GM04503 (cell line): ENCODE measurements at places on chromosomes 1 and 21.
A peak's percentile ranks its signal among the peaks of the same experiment; 100 is the strongest.

GRCh38 chr1:54989968-54990810, 8.5 kb upstream of the BSND start:
- no peak for DNase-seq

DNA sequence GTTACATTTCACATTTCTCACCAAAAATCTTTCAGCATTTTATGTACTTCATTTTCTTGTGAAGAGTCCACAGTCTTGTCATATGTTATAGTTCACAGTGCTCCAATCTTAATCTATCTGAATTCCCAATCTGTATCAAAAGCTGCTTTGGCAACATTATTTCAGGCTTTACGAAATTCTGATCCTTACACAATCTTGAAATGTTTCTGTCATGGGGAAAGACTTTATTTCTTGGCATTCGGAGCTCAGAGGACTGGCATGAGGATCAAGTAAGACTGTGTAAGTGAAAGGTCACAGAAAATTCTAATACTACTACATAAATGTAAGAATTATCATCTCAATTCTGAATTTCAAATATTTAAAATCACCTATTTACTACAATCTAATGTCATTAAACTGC, 2.0 kb downstream of the USP33 start:
- DNase-seq, result peak; percentile 59

- no peak for DNase-seq
Measured at GRCh38 chr1:60129911-60130310, 56.3 kb upstream of the C1orf87 start.

GRCh38 chr1:182803846-182804245, 14.3 kb downstream of the NPL start:
- no peak for DNase-seq

- peak; percentile 27 for DNase-seq
Measured at GRCh38 chr1:83929184-83929583, 69.7 kb downstream of the TTLL7 start.

DNA sequence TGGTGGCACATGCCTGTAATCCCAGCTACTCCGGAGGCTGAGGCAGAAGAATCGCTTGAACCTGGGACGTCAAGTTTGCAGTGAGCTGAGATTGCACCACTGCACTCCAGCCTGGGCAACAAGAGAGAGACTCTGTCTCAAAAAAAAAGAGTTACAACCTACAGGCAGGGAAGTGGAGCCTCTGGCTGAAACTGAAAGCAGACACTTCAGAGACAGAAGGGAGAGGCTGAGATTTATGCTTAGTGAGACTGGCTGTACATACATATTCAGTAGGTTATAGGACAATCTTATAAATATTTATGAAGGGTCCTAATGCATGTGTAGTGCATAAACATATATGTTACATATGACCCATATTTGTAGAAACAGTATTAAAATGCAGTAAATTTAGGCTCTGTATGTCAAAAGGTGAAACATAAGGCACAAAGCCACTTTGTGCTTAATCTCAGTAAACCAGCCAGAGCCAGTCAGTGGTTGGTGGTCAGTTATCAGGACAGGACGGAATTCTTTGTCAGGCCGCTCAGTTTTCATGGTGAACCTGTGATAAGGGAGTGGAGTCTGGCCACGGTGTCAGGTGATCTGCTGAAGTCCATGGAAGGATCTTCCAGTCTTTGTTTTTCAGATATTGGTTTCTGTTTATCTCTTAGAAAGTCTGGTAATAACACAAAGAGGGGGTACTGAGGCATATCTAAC, 13.7 kb downstream of the RHEX start:
- DNase-seq, result no peak

GRCh38 chr1:8104278-8105236, 78.4 kb upstream of the ERRFI1 start:
- no peak for DNase-seq

- no peak for DNase-seq
Measured at GRCh38 chr1:54623216-54624007, at the start of gene FAM151A. Gene FAM151A, minus strand, starts transcription at chr1:54623525. Its CDS starts 130 bp downstream, at chr1:54623395.

- no peak for DNase-seq
Measured at GRCh38 chr1:59674595-59674994, 140.2 kb upstream of the HOOK1 start.

DNA sequence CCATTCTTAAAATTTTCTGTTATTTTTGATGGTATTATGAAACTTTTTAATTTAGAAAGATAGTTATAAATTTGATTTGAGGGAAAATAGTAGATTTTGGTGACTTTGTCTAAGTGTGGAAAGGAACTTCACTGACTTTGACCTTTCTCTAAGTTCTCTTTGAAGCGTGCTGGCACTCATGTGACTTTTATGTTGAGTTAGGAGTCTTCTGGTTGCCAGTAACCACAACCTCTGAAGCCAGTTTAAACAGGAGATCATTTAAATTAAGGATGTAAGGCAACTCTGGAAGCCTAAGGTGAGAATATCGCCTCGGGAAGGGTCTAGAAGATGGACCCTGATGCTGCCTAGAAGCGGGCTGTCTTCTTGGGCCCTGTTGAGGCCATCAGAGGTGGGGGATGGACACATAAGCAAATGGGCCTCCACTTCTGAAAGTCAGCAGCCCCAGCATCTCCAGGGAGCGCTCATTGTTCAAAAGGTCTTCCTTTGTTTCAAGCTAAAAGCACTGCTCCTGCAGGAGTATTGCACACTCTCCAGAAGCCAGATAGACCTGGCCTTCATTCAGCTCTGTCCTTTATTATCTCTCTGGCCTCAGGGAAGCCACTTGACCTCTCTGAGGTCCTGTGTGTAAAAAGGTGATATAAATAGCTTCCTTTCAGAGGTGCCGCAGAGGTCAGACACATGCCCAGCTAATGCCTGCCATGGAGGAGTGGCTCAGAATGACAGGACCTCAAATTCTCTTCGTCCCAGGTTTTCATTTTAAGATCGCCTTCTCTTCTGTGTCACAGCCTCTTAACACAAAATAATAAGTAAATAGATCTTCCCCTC, 5.1 kb upstream of the RCAN1 start:
- no peak for DNase-seq

DNA sequence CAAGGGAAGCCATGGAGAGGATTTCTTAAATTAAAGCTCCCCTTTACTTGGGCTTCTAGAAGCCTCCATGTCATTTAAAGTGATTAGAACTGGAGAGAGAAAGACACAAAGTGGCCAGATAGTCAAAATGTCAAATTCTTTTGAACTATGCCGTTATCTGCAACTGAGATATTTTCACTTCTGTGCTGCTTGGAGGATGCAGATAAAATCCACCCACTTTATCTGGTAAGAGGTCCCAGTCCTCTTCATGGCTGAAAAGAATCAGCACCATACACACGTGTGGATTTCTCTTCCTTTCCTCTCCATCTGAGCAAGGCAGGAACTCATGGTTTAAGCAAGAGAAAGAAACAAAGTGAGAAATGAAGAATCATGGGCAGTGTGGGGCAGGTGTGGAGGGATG, 276.9 kb upstream of the RUNX1 start:
- no peak for DNase-seq

GRCh38 chr1:167428395-167428794, 89.9 kb downstream of the CD247 start:
- peak; percentile 54 for DNase-seq

DNA sequence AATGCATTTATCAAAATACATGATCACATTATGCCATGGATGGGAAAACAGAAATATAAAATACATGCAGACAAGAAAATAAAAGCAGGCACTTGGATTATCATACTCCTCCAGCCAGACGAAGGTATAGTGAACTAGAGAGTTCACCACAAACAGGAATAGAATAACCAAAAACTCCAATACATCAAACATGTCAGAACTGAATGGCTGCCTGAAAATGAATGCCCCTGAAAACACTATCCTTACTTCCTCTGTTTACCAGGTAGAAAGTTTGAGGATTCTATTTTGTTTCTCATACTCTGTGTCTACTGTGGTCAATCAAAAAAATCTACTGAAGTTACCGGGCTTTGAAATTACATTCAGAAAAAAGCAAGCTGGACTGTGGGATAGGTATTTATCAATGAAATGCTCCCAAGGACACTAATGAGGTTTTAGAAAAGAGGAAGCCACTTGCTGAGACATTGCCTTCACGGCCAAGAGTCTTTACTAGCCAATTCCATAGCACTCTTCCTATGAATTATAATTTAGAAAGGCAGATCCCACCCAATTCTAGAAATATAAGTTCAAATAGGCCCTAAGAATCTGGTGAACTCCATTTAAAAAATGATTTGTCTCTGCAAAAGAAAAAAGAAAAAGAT, 197.7 kb downstream of the SMYD3 start:
- DNase-seq, result no peak

- DNase-seq, result peak; percentile 60
Measured at GRCh38 chr1:198623752-198624647, 14.8 kb upstream of the PTPRC start.

DNA sequence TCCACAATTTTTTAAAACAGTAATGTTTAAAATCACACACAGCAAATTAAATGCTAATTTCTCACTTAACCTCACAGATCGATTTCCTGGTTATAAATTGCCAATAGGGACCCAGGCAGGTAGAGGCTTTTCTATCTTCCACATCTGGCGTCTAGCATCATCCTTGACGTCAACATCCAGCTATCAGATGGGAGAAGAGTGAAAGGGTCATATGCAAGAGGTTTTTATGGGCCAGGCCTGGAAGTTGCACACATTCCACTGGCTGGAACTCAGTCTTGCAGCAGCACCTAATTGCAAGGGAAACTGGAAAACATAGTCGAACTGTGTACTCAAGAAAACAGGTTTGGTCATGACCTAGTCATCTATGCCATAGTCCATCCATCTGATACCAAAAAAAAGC, 6.0 kb upstream of the EEIG2 start:
- no peak for DNase-seq

DNA sequence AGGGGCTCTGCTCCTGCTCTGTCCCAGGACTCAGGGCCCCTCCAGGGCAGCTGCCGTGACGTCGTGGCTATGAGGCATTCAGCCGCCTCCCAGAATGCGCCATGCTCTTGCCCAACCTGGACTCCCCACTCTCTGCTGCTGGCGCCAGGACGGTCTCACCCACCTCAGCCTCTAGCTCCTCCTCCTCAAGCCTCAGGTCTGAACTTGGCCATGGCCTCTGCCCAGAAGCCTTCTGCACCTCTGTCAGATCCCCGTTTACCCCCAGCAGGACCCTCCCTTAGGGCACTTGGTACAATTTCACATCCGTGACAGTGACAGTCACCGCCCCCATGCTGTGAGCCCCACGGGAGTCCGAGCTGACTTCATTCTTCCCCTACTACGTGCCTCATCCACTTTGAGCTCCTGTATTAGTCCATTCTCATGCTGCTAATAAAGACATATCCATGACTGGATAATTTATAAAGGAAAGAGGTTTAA, 4.9 kb downstream of the CSTB start:
- DNase-seq, result no peak

DNA sequence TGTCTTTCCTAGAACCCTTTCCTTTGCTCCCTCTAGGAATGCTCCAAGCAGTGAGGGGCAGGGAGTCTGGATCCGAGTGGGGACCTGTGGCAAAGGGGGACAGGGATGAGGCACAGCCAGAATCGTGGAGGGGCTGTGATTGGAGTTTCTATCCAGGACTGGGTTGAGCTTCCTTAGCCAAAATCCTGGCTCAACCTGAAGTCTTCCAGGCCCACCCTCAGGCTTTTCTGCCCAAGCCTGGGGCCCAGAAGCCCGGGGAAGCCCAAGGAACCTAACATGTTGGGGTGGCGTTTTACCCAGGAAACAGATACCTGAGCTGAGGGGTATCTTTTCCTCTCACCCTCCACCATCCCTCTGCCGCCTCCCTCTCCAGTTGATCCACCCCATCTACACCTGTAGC, 5.4 kb downstream of the MYOG start:
- no peak for DNase-seq

GRCh38 chr1:15114884-15115283, 38.7 kb upstream of the TMEM51 start:
- DNase-seq, result no peak

GRCh38 chr1:203227371-203228083, 1.9 kb downstream of the CHIT1 start:
- DNase-seq, result no peak

DNA sequence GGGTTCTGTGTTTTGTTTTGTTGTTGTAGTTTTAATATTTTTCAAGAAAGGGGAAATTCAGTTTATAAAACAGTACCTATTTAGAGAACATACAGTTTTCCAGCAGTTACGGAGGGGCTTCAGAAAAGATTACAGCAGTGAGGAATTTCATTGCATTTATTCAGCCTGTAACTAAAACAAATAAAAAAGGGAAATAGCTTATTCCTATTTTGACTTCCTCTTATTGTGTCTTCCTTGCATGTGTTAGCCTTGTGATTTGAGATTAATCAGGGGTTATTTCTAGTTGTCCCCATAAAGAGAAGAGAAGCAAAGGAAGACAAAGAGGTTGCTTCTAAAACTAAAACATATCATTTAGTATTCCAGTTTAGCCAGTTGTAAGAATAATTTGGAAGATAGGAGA, 35.0 kb downstream of the CTTNBP2NL start:
- DNase-seq, result no peak

DNA sequence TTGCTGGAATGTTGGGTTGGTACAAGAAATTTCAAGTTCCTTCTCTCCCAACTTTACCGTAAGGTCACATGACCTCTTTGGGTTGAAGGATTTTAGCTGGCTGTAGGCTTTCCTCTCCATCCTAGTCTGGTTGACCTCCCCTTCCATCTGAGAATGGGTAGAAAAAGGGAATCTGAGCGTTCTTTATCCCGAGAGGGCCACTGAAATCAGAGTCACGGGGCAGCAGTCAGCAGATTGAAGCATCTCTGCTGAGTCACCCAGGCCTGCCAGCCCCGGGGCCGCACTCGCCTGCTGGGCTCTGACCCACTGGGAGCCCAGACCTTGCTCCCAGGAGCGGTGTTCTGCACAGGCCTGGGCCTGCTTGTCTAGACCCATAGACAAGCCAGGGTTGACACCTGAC, 31.0 kb downstream of the TMCC2 start:
- DNase-seq, result no peak

DNA sequence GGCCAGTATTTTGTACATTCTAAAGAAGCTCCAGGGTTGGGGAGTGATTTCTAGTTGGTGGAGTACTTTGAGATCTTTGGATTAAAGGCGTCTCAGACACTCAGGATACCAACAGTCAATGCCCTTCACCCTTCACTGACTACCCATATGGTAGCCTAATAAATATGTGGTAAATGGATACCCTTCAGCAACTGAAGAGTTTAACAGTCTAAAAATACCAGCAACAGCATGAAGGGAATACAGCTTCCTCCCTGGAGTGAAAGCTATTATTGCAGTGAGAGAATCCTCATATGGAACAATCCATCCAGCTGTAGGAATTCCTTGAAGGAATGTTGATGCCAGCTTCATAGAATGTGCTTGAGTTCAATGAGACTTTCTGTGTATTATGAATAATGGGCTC, 26.8 kb downstream of the DNAJC11 start:
- no peak for DNase-seq
